CD4-positive, alpha-beta T cell treated with Interleukin-2 at 100 ng/mL for 4 hours (primary cell): ENCODE measurements at places on chromosomes 1 and 21.

- DNase-seq: peak; percentile 17
These were observed 221.8 kb upstream of the JUN start for GRCh38 chr1:59005491-59006288.

DNA sequence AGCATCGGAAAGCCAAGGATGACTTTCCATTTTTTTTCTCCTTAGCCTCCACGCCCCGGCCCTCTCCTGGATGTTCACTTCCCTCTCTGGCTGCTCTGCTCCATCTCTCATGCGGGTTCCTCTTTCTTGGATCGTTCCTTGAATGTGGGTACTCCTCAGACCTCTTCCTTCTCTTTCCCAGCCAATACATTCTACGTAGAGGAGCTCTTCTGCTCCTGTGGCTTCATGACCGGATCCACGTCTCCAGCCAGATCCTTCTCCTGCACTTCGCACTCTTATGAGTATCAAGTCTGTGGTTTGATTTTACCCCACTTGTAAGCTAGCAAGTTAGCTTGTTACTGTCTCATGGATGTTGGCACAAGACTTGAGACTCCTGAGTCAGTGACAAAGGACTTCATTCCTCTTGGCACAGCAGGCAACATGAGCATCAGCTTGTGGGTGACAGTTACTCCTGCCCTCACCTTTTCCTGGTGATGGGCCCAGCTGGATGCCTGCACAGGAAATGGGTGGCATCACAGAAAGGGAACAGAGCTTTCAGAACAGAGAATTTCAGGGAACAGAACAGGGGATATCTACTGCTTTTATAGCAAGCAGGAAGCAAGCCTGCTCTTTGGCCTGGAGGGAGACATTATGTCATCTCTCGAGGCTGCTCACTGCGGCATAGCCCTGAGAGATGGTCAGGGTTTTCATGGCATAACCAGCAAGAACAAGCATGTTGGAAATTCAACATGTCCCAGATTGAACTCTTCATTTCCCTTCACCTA is 100.1 kb upstream of the KIF26B start:
- no peak for DNase-seq

- no peak for DNase-seq
These were observed 27.2 kb upstream of the SLC26A9 start for GRCh38 chr1:205970486-205970885.

- no peak for DNase-seq
These were observed 48.8 kb upstream of the LRRC8D start for GRCh38 chr1:89771991-89772560.

DNA sequence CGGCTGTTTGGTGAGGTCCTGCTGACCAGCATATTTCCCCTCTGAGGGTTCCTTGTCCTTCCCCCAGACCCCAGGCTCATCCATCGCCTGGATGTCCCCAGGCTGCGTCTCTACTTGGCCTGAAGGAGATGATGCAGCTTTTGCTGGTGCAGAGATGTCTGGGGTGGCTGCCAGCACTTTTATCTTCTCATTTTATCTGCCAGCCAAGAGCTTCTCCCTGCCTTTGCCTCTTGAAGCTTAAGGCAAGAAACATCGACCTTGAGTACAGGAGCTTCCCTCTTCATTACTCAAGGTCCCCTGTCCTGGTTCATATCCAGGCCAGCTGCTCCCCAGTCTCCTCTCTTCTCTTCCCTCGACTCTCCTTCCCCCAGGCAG is 9.2 kb upstream of the H6PD start:
- no peak for DNase-seq

GRCh38 chr1:75953461-75953860 is 21.3 kb upstream of the ASB17 start:
- DNase-seq: no peak

DNA sequence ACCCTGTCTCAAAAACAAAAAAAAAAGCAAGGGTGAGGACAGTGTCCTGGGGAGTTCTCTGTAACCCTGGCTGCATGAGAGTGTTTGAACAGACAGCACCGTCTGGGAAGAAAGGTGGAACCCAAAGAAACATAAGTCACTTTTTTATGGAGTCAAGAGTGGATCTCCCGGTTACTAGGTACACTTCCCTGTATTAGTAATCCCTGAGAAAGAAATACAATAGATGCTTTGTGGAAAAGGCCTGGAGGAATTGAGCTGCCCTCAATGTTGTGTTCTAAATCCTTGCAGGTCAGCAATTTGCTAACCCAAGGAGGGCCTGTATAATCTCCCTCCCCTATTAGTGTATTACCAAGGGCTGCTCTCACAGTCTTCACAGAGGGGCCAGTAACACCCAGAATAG is 16.6 kb downstream of the DEGS1 start:
- DNase-seq: no peak
